ENCODE measurements at places on chromosomes 16 and 17.

DNA sequence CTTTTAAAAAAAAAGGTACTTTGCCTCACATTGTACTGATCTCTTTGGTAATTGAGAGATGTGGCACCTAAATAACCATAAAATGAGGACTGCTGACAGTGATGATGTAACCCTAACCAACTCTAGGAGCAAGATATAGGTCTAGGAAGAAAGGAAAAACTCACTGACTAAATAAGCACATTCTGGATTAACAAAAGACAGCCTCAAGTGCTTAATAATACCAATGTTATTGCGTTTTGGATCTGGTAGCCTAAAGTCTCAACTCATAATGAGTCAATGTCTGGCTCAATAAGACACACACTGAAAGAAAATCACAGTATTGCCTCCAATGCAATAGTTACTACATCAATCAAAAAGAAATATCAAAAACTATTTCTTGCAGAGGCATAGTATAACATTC is 3.0 kb downstream of the ERN1 start:
- DNase-seq, result no peak

DNA sequence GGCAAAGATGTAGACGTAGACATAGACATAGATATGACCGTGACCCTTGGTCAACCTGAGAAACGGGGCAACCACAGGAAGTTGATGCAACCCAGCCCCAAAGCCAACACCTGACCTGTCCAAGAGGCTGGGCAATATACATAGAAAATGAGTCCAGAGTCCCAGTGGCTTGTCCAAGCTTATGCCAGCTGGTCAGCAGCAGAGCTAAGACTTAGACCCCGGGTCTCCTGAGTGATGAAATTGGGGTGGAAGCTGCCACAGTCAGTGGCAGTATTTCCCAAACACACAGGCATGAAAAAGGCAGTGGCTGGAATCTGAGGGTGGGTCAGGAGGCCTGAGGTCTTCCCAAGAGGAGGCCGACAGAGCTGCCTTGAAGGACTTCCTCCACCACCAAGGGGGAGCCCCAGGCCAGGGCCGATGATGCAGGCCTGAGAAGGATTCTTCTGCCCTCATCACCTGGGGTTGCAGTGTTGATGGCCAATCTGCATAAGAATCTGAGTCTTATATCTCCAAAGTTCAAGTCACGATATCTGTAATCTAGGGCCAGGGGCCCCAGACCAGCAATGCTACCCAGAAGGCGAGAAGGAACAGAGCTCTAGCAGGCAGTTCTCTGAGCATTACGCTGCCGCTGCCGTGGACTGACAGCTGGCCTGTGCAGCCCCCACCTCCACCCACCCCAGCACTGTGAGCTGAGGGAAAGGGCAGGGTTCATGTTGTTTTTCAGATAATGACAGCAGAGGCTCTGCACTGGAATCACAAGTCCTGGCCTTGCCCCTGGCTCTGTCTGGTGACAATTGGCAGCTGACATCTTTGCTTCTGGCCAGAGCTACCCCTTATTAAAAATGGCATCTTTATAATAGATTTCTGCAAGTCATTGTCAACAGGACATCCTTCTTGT is 72.7 kb downstream of the GNAO1 start:
- DNase-seq, result no peak

- peak; percentile 76 for DNase-seq
These were observed 33.9 kb downstream of the BAHCC1 start for GRCh38 chr17:81428948-81429774.

DNA sequence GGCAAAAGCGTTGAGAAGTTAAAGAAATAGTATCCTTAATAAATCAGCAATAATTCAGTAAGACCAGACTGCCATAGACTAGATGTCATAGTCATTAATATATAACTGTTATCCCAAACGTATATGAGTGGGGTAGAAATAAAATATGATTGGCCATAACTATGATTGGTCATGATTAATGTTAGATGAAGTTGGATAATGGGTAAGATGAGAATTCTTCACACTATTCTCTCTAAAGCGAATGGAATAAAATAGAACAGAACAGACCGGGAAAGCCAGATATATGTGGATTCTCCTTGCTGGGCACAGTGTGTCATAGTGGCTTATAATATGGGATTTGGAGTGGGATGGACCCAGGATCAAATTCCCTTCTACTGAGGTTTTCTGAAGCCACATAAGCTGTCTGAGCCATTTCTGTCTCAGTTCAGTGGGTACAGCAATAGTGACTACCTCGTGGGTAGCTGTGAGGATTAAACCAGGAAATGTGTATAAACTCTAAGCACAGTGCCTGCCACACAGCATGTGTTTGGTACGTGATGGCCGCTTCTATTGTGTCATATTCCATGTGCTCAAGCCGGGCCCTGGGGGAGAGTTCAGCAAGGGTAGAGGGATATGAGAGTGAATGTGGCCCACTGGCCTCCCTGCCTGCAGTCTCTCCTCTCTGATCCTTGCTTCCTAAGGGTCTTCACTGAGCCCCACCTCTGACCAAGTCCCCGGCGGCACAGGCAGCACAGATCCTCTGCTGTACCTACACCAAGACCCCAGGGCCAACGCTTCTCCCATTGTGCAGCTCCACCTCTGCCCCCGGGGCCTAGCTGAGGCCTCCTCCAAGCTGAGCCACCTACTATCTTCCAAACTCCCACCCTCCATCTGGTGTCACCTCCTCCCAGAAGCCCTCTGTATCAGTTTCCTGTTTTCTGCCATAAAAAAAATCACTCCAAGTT is 3.7 kb downstream of the CETP start:
- no peak for DNase-seq

DNA sequence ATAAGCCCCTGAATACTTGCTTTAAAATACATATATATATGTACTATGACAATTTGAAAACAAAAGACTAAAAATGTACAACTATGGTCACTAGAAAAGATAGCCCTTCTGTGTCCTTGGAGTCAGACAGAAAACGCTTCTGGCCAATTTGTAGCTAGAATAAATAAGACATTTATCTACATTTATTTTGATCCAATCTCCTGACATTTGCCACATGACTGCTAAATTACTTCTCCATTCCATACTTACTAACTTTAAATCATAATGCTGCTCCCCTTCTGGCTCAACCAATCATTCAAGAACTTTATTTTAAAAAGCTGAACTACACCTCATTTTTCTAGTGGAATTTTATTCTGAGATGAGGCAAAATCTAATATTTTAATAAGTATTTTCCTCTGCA is 65.8 kb downstream of the CYTH1 start:
- no peak for DNase-seq

DNA sequence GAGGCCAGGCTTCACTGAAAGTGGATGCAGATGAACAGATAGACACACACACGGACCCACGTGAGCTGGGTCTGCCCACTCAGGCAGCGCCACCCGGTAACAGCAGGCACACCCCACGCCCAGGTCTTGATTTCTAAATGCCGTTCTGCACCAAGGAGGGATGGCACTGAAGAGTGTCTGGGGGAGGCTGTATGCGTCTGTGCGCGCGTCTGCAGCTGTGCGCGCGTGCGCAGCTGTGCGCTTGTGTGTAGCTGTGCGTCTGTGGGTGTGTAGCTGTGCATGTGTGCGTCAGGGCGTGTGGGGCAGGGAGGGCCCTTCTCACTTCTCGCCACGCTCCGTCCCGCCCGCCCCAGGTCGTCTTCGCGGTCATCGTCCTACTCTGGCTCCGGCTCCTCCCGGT is 15.5 kb upstream of the IL17C start:
- DNase-seq, result no peak

GRCh38 chr17:60920107-60920506 is 242.5 kb downstream of the BCAS3 start:
- no peak for DNase-seq

DNA sequence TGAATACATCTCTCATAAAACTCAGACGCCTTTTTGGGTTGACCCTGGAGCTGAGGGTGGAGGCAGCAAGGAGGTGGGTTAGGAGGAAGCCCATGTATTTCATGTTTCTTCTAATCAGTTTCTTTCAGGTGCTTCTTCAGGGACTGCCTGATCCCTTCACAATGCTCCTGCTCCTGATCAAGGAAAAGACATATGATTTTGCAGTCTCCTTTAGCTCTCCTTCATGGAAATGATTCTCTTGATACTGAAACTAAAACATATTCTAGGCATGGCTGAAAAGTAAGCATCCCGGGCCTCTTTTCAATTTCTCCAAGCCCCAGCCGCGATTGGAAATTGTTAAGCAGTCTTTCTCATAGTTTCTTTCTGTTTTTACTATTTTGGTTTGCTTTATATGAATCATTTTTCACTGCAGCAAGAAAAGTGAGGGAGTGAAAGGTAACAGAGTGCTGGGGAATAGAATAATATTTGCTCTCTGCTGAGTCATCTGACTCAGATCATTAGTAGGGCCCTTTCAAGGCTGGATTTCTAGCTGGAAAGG is 730.7 kb downstream of the CDH11 start:
- no peak for DNase-seq

DNA sequence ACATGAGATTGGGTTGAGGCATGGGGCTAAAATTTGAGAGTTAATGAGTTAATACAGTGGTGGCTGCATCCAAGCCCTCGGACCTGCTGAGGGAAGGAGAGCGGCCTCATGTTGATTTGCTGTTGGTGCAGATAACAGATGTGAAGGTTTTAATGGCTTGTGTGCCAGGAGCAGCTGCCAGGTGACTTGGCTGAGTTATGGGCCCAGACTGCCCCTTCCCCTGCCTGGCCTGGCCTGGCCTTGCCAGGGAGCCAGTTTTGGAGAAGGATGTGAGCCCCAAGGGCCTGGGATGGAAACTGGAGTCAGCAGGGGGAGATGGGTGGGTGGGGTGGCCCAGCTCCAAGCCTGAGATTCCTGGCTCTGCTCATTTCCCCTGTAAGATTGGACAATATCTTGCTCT is 230.1 kb downstream of the CBLN1 start:
- DNase-seq, result no peak

GRCh38 chr16:46789499-46790414 is 41.2 kb downstream of the C16orf87 start:
- peak; percentile 70 for DNase-seq

- no peak for DNase-seq
These were observed 319.2 kb downstream of the SOX9 start for GRCh38 chr17:72439893-72440502.

DNA sequence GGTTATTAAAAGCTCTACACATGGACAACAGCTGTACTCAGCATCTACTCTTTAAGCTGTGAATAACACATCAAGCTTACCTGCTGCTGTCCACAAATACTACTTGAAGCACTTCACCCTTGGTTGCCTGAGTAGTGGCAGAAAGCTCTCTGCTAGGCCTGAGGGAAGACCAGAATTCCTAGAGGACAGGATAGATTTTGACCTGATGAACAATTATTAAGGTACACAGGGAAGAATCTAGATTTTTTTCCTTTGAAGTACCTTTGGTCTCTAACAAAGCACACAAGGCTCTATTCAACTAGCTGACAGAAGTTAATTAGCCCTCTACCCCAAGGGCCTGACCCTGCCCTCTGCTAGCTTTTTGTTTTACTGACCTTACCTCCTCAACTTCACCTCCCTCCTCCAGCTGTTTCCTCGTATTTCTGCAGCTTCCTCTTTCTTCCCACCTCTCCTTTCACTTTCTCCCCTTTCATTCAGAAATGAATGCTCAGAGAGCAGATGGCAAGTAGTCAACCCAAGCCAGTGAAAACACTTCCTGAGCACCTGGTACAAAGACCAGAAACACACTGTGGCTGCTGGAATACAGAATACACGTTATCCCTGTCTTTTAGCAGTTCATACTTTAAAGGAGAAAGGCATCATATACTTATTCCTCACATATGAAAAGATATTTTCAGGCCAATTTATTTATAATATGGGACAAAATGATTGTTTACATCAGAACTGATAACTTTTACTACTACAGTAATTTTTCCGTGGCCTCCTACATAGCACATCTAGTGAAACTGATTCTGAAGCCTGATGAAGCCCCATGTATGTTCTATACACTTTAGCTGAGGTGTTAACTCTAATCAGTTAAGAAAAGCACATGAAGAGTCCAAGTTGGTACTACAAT is 5.7 kb upstream of the VEZF1 start:
- no peak for DNase-seq

GRCh38 chr17:73591296-73592078 is 52.8 kb downstream of the SDK2 start:
- no peak for DNase-seq

DNA sequence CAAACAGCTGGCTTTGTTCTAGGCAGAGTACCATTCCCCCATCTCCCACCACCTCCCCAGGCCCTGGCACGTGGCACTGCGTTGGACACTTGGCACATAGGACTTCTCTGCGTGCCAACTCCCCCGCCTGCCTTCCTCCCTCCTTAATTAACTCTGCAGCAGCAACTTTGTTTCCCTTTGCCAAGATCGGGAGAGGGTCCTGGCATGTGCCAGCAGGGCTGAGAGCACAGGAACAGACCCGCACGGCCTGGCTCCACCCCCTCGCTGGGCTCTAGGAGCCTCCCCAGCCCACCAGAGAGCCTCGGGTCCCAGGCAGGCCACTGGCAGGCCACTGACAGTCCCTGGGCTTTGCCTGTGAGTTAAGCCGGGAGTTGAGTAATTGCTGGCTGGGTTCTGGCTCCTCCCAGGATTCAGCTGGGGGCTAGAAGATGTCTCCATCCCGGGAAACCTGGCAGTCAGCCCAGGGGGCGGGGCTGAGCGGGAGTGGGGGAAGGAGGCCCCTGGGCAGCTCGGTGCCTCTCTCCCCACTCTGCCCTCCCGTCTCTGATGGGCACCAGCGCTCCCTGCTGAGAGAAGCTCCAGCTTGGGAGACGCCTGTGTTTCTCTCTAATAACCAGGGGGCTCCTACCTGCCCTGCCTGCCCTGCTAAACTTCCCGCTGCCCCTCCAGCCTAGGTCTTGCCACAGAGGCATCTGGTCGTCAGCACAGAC is 224.0 kb upstream of the TNRC6C start:
- DNase-seq, result peak; percentile 83

- no peak for DNase-seq
These were observed 68.6 kb upstream of the MRTFB start for GRCh38 chr16:14002416-14002990.

GRCh38 chr17:39171933-39172332 is 6.0 kb upstream of the ARL5C start:
- DNase-seq, result no peak

- DNase-seq, result no peak
These were observed 16.0 kb downstream of the VAC14 start for GRCh38 chr16:70784692-70785555.

- no peak for DNase-seq
These were observed 34.6 kb upstream of the SLC5A11 start for GRCh38 chr16:24810951-24811843.

DNA sequence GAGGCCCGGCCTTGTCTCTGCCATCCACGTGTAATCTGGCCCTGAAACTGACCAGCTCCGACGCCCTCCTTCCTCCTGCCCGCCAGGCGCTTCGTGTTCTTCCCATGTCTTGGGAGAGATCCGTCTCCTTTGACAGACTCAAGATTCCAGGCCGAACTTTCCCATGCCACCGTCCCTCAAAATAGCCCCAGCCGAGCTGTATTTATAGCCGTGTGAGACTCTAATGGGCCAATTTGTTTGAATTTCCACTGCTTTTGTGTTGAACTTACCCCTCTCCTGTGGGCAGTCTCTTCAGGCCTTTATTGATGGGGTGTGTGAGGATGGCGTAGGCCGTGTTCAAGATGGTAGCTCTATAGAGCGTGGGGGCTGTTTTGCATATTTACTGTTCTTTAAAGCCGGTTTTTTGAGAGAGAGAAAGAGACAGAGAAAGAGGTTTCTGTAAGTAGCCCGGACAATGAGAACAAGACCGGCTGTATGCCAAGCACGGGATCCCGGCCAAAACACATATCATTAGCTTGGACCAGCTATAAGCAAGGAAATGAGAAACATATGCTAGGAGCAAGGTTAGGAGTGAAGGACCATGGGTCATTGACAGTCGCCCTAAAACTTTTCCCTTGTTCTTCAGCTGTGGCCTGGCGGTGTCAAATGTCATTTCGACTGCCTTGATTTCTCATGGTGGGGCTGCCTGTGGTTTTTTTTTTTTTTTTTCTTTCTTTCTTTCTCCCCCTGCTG is 124.5 kb upstream of the ZFHX3 start:
- peak; percentile 81 for DNase-seq

Data from breast epithelium (tissue), 4 donors.